SK-N-MC (cell line): ENCODE measurements at places on chromosomes 2 and 18.

DNA sequence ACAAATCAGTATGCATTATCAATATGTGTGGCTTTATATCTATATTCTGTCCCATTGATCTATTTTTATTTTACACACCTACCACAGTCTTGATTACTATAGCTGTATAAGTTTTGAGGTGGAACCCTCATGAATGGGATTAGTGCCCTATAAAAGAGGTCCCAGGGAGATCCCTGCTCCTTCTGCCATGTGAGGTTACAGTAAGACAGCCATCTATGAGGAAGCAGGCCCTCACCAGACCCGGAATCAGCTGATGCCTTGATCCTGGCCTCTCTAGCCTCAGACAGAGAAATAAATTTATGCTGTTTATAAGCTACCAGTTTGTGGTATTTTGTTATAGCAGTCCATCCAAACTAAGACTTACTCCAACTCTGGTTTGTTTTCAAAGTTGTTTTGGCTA lies 54.9 kb downstream of the HNRNPLL start:
- no peak for DNase-seq

DNA sequence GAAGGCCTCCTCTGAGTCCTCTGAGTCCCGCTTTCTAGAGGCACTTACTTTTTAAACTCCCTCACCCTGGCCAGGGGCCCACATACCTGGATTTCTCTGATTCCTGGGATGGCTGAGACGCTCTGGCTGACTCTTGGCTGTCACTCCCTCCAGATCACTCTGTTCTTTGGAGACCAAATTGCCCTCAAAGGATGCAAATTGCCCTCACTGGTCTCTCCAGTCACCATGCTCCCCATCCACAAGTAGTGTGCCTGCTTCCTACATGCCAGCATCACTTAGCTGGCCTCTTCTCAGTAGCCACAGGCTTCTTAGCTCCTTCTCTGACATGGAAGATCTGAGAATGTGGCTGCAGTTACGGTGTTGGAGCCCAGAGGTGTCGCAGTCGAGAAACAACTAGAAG lies 41.3 kb upstream of the CCDC68 start:
- DNase-seq, result no peak

- peak; percentile 12 for DNase-seq
These were observed 59.4 kb downstream of the KCNG2 start for GRCh38 chr18:79857082-79857671.

DNA sequence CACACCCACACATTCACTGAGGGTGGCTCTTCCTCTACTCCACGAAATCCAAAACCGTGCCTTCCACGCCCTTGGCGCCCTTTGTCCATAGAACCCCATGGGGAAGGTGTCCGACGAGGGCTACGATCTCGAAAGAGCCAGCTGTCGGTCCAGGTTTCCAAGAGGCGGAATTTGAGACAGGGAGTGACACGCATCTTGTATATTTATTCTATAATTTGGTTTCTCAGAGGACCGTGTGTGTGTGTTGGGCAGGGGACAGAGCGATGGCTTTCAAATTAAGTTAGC lies 726 bp downstream of the C2orf69 start:
- DNase-seq, result no peak

- no peak for DNase-seq
These were observed 7.7 kb downstream of the KIF1A start for GRCh38 chr2:240812301-240812680.

- no peak for DNase-seq
These were observed 33.8 kb downstream of the GREB1 start for GRCh38 chr2:11567631-11568031.

DNA sequence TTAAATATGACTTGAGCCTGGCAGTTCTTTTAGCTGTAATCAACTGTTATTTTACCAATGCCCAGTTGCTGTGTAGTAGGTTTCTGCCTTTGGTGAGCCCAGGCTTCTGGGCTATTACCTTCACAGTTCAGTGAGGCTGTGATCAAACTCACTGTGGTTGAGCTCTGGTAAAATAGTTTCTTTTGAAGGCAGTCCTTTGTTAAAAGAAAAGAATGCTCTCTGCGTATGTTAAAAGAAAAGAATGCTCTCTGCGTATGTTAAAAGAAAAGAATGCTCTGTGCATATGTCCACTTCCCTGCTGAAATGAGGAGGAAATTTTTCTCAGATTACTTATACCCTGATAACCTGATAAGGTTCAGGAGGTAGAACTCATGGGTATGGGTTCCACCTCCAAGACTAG lies 244.3 kb downstream of the RNF144A start:
- no peak for DNase-seq

- no peak for DNase-seq
These were observed 22.6 kb downstream of the MEIS1 start for GRCh38 chr2:66457545-66457944.

DNA sequence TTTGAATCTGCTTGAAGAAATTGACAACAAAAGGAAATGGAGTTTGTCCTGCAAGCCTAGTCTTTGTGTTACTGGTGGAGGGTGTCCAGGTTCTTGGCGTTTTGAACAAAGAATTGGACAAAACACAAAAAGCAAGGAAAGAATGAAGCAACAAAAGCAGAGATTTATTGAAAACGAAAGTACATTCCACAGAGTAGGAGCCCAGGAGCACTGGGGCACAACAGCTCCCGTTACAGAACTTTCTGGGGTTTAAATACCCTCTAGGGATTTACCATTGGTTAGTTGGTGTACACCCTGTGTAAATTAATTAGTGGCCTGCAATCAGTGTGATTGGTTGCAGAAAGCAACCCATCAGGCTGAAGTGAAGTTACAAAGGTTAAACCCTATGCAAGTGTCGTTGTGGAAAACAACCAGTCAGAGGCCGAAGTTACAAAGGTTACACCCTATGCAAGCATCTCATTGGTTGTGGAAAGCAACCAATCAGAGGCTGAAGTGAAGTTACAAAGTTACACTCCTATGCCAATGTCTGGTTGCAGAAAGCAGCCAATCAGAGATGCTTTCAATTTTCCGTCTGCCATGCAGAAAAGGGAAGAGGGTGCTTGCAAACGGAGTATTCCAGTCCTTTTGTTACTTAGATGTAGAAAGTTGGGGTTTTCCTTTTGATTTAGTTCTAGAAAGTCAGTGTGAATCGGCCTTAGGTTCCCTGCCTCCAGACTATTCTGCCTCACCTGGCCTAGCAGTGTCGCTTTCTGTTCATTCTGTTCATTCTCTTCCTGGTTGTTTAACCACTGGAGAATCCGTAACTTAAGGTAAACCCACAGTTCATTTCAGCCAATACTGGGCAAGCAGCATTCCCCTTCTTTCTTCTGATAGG lies 47.6 kb upstream of the PTH2R start:
- DNase-seq, result no peak
